ENCODE measurements at places on chromosomes 12 and 14.

DNA sequence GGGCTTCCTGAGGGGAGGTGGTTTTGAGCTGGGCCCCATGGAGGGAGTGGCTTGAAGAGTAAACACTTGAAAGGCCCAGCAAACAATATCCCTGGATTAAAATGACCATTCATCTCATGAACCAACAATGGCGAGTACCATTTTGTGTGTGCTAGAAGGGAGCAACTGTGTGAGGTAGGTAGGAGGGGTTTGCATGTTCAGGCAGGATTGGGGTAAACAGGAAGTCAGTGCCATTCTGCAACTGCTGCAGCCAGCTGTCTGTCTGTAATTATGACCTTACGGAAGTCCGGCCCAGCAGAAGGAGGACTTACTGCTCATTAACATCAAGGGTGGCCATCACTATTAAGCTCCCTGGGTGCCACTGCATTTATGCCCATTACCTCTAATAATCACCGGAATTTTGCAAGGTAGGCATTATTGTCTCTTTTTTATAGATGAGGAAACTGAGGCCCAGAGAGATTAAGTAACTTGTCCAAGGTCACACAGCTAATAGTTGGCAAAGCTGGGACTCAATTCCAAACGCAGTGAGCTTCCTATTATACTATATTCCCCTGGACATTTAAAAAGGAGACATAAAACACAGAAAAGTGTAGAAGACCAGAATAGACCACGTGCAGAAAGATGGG is 16.6 kb upstream of the IFI27L2 start:
- DNase-seq, result no peak

GRCh38 chr12:30927222-30927611 is 669 bp downstream of the TSPAN11 start:
- no peak for DNase-seq

DNA sequence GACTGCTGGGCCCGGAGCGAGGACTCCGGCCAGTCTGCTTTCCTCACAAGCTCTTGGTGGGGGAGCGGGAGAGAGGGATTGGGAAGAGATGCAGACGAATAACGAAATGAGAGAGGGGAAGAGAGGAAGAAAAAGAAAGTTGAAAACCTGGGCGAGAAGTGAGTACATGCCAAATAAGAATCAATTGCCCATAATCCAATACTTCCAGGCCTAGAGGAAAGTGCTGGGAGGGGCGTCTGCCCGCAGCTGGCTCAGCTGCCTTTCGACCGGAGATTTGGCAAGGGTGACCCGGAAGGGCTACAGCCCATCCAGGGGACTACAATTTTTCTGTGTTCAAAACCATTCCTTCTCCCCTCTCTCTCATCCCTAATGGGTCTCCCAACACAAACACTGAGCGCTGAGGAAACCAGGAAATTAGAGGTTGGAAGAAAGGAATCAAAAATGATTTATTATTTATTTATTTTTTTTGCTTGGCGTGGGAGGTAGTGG is 4.9 kb downstream of the NKX2-1 start:
- DNase-seq, result no peak

DNA sequence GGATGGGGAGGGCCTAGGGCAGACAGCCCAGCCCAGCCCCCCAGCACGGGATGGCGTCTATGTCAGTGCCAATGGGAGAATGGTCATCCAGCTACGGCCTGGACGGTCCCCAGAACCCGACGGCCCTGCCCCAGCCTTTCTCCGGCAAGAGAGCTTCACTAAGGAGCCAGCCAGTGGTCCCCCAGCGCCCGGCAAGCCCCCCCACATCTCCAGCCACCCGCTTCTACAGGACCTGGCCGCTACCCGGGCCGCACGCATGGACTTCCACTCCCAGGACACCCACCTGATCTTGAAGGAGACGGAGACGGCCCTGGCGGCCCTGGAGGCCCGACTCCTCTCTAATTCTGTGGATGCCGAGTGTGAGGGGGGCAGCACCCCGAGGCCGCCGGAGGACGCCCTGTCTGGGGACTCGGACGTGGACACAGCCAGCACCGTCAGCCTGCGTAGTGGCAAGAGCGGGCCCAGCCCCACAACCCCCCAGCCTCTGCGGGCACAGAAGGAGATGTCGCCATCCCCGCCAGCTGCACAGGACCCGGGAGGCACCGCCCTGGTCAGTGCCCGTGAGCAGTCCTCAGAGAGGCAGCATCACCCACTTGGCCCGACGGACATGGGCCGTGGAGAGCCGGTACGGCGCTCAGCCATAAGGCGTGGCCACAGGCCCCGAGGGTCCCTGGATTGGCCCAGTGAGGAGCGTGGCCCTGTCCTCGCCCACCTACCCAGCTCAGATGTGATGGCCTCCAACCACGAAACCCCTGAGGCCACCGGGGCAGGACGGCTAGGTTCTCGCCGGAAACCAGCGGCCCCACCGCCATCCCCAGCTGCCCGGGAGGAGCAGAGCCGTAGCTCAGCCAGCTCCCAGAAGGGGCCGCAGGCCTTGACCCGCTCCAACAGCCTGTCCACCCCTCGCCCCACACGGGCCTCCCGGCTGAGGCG is 21.9 kb downstream of the CEP170B start:
- no peak for DNase-seq

DNA sequence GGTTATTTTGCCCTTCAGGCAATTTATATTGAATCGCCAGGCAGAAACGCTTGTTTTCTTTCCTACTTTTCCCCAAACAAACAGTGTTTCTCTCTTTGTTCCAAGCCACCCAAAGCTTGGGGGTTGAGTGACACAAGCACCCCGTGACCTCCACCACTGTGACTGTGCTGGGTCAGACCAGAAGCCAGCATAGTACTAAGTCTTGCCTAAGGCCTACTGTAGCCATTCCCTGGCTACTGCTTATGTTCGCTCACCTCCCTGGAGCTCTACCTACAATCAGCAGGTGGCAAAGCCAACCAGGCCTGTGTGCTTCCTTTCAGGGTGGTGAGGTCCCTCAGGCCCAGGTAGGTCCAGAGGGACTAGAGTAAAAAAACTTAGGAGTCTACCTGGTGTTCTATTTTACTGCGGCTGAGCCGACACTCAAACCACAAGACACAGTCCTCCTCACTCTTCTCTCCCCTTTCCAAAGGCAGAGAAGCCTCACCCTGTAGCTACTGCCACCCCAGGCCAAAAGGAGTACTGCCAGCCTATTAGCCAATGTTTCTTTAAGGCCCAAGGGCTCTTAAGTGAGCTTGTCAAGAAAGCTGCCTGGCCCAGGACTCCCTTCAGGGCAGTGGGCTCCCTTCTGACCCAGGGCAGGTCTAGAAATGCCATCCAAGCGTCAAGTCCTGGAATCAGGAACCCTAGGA is 411.8 kb upstream of the MIS18BP1 start:
- no peak for DNase-seq

DNA sequence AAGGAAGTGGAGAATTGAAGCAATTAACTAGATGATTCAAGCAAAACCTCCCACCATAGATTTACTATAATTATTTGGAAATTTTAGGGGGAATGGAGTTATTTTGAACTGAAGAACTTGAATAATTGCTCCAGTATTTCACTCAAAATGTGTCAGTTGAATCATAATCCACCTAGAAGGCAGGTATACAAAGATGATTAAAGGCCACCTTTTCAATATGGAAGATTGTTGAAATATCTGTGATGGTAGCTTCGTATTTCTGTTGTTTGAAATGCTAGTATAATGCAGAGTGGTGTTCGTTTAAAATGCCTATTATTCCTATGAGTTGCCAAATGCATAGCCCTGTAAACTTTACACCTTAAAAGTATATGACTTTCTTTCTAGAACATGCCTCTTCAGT is 3.1 kb downstream of the HMGA2 start:
- no peak for DNase-seq

DNA sequence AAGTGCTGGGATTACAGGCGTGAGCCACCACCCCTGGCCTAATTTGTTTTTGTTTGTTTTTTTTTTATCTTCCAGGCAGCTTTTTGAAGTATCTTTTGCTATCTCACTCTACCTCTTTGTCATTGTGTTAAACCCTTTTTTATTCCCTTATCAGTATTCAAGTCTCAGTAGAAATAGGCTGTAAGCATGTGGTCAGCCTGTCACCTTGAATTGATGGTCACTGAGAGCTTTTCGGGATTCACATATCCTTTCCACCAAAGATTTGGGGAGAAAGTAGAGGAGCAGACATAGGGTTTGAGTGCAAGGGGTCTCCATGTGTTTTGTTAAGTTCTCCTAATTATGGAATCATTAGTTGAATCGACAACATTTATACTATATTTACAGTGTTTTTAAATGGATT is 36.4 kb downstream of the TMPO start:
- no peak for DNase-seq

DNA sequence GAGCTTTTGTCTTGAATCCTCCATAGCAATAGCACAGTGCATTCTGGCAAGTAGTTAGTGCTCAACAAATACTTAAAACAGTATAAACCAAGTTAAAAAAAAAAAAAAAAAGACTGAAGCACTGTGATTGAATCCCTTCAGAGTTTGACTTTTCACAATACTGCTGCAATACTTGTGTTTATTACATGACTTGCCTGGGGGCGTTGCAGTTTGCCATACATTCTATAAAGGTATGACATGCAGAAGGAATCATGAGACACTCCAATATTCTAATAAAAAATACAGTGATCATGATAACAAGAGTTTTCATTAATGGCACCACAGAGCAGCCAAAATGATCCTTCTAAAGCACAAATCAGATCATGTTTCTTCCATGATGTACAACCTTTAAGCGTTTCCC is 205.0 kb upstream of the CDKN3 start:
- DNase-seq, result no peak

GRCh38 chr12:99205111-99205510 is 442.4 kb upstream of the GARIN6 start:
- DNase-seq, result no peak
